ENCODE measurements at places on chromosomes 16 and 17.

DNA sequence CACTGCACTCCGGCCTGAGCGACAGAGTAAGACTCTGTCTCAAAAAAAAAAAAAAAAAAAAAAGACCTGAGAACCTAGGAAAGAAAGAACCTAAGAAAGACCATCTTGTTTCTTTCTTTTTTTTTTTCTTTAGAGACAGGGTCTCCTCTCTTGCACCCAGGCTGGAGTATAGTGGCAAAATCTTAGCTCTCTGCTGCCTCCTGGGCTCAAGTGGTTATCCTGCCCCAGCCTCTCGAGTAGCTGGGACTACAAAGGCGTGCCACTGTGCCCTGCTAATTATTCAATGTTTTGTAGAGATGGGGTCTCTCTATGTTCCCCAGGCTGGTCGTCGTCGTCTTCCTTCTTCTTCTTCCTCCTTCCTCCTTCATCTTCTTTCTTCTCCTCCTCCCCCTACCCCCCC, 7.8 kb upstream of the BIRC5 start:
- DNase-seq, result no peak

DNA sequence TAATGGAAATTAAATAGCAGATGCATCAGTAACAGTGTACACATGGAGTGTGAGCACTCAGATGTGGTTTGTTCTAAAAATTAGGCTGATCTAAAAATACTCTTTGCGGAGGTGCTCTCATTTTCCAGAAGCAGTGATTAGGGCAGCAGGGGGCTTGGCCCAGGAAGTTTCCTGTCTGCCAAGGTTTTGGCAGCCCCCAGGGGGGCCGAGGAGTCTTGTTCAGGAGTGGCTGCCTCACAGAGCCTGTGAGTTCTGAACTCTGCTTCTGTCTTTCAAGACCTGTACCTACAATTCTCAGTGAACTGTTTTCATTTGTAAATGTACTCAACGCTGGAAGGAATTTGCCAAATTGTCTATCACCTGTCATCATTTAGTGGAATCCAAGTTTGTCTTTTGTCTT, 388.4 kb upstream of the CDH11 start:
- DNase-seq, result no peak

GRCh38 chr17:80872501-80873306, 118.9 kb upstream of the CHMP6 start:
- no peak for DNase-seq

DNA sequence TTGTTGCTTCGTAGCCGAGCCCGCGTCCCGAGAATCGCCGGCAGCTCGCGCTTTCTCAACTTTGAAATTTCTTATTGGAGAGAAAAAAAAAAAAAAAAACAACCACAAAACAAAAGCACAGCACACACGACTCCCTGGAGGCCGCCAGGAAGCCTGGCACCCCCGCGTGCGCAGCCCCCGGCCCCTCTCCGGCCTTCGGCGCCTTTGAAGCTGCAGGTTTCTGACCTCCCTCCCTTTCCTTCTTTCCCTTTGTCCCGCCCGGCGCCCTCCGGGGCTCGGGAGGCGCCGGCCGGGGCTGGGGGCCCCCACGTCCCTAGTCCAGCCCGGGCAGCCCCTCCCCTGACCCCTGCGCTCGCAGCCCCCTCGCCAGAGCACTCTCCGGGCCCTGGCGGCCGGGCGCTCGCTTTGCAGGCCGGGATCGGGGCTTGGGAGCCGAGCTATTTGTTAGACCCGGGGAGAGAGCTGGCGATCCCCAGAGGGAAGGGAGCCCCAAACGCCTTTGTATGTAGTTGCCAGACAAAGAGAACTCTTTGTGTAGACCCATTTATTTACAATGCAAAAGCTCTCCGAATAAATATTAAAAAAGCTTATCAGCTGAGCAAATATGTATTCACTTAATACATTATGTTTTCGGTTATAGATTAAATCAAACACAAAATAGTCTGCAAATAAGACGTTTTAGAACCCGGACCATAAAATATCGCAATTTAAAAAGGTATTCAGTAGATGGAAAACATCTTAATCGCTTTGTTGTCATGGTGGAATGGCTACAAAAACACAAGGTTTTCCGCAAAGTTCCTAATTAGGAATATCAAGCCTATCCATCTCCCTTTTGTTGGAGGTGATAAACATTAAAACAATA, 2.3 kb downstream of the BAHCC1 start:
- no peak for DNase-seq

GRCh38 chr17:31428111-31428510, 36.6 kb downstream of the RAB11FIP4 start:
- no peak for DNase-seq

DNA sequence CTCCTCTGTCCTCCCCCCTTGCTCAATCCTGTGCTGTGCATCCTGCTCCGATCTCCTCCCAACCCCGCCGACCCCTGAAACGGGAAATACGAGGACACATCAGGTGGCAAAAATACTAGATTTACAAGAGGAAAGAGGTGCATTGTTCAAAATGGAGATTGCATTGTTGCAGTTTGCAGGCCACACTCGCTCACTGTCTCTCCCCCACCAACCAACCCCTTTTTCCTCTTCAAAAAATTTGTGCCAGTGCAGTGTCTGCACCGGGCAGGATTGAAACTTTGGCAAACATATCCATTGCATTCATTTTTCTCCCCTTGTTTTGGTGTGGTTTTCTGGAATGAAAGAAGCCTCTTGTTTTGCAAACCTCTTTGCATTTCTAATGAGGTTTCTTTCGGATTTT, 61.0 kb downstream of the RNF135 start:
- DNase-seq, result no peak

DNA sequence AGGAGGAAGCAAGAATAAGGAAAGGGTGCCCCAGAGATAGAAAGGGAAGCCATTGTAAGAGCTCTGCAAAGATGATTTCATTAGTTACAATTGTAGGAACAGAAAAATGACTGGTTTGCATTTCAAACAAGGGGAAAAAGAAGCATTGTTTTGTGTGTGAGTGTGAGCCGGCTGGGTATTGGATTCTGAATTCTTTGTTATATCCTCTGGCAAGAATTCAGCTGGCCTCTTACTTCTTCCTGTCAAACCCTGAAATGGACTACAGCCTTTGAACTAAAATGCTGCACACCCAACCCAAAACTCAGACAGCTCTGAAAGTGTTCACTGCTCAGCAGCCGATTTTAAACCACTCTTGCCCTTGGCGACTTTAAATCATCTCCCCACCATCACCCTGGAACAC, 461.3 kb downstream of the PMP22 start:
- no peak for DNase-seq

DNA sequence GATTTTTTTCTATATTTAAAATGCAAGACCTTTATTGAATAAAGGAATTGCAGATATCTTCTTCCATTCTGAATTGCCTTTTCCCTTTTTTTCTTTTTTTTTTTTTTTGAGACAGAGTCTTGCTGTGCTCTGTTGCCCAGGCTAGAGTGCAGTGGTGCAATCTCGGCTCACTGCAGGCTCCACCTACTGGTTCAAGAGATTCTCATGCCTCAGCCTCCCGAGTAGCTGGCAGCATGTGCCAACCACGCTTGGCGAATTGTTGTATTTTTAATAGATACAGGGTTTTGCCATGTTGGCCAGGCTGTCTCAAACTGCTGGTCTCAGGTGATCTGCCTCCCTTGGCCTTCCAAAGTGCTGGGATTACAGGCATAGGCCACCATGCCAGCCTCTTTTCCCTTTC, 151.5 kb downstream of the CEP112 start:
- DNase-seq, result no peak

- DNase-seq, result no peak
These were observed 32.3 kb downstream of the CPPED1 start for GRCh38 chr16:12771341-12771798.

DNA sequence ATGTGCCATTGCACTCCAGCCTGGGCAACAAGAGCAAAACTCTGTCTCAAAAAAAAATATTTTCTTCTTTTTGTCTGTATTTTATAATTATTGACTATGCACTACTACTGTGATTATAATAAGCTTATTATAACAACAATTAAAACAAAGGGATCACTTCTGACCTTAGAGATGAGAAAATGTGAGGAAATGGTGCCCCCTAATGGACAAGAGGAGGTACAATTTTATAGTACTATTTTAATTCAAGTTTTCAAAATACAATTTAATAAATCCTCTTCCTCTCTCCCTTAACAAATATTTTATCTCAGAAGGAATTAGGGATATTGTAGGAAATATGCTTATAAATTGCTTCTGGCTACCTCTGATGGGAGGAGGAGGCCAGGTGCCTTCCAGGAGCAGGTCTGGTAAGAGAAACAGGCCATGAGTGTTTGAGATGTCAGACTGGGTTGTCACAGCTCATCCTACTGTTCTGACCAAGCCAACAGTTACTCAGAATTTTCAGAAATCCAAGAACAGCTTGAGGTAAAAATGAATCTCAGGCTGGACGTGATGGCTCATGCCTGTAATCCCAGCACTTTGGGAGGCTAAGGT, 14.0 kb downstream of the VPS53 start:
- no peak for DNase-seq

GRCh38 chr17:32517982-32518381, 31.2 kb downstream of the CDK5R1 start:
- DNase-seq, result no peak
